ENCODE measurements at places on chromosomes 16 and 17.

DNA sequence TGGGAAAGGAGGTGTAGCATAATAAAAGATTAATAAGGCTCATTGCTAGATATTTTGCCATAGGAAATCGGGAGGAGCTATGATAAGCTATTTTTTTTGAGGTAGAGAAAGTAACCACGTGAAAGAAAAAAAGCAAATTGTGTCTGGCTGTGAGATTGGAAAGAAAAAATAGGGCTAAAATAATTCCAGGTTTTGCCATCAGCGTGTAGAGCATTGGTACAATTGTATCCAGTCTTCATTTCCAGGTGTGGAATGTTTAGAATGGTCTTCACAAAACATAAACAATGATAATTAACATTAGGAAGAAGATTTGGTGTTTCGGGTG lies 1.1 kb downstream of the TANC2 start:
- DNase-seq, result no peak

DNA sequence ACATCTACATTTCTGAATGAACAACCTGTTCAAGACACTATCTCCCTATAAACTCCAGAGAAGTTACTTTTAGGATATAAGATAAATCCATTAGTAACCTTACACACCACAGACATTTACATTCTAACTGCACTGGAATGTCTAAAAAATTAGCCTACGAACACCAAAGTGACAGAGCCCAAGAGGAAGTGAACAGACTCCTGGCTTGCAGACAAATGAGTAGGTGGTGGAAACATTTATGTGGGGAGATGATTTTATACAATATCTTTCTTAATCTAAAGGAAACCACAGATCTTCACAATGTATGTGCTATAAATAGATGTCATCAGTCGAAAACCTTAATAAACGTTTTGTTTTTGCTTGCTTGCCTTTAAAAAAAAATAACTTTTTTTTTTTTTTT lies 18.8 kb downstream of the ZNF652 start:
- DNase-seq, result no peak

DNA sequence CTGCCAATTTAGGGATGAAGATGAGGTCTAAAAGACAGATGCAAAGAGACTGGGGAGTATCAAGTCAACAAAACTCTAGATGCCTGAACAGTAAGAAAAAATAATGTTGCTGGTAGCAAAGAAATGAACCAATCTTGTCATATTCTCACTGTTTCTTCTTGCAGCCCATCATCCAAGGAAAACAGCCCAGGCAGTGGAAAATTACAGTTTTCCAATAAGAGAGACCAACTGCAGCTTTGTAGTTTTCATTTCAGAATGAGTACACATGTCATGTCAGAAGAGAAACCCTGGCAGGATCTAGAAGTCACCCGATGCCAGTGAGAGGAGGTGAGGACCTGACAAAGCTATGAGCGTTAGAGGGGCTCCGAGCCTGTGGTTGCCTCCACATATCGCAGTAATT lies 500.4 kb upstream of the PSMD7 start:
- DNase-seq, result no peak

DNA sequence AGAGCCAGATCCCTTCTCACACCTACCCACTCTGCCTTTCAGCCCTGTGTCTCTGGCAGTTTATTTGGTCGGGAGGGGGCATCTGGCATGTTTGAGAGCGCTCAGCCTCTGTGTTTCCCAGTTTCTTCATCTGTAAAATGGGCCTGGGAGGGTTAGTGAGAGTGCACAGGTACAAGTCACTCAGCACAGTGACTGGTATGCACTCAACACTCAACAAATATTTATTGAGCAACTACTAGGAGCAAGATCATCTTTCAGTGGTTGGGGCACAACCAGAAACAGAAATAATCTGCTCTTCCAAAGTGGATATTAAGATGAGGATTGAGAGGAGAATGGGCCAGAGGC lies 13.7 kb upstream of the SRCIN1 start:
- DNase-seq, result no peak

GRCh38 chr16:79168321-79168720 lies 432.2 kb downstream of the MAF start:
- DNase-seq, result no peak

DNA sequence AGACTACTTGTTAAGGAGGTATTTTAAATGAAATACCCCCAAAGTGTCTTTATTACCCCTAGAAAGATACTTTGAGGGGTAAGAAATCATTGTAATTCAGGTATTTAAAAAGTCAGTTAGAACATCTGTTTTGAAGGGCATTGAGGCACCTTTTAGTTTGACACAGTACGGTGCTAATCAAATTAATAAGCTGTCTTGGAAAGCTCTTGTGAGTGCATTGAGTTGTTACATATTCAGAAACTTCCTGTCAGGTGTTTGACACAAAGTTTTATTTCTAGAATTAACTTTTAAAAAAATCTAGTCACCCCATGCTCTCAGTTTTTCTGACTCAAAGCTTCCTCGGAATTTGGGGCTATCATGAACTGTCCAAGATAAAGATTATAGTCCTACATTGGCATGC lies 4.6 kb downstream of the RBBP6 start:
- DNase-seq, result no peak

GRCh38 chr16:57897053-57897784 lies 73.7 kb downstream of the CNGB1 start:
- DNase-seq, result no peak

GRCh38 chr17:46732754-46733398 lies 85.6 kb downstream of the WNT3 start:
- no peak for DNase-seq

- no peak for DNase-seq
Observed at GRCh38 chr17:66822009-66822408, 12.9 kb upstream of the CACNG5 start.

GRCh38 chr16:2496223-2497115 lies 17.3 kb upstream of the ATP6V0C start:
- DNase-seq, result no peak

DNA sequence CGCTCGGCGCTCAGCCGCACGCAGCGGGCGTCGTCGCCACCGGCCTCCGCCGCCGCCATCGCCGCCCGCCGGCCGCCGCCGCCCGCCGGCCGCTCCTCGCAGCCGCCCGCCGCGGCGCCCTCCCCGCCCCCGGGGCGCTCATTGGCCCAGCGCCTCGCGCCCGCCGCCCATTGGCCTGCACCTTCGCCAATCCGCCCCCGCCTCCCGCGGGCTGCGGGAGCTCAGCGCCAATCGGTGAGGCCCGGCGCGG lies at the start of gene PGP:
PGP (minus strand) TSS at position 122 of the 250 bp plus-strand sequence; CDS start at position 59, 63 bp downstream.
- no peak for DNase-seq

GRCh38 chr16:77584205-77584859 lies 138.0 kb upstream of the NUDT7 start:
- DNase-seq, result peak; percentile 34

DNA sequence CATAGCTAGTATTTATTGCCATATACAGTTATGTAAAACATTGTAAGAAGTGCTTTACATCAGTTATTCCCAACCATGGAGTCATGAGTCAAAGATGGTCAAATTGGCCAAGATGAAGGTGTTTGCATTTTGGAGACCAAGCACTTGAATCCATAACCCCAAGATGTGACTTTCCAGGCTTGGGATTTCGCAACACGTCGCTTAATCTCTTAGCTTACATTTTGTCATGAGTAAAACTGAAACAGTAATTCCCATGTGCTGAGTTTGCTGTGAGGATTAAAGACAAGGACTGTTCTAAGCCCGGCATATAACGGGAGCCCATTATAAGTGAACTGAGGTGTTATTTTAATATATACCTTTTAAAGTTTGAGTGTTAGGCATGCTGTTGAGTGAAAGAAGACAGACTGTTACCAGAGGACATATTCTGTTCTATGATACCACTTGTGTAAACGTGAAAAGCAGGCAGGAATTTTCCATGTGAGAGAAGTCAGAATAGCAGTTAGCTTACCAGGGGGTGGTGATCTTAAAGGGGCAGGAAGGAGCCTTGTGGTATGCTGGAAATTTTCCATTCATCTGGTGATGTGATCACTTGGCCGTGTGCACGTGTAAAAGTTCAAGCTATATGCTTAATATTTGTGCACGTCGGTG lies 484.9 kb downstream of the WWOX start:
- DNase-seq, result no peak

DNA sequence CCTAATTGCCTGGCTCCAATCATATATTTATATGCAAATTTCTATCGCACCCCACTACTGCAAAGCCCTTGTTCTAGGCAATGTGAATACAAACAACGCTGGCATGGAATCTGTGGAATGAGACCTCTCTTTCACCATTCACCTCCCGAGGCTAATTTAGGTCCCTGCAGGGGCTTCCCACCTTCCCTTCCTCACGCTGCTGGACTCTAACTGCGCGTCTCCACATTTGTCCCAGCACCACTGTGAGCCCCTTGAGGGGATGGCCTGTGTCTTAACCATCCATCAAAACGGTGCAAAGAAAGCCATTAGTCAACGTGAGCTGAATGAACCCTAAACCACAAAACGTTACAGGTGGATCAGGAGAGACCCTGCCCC lies 1.6 kb downstream of the TMEM114 start:
- DNase-seq, result no peak

- DNase-seq, result no peak
Observed at GRCh38 chr17:82384730-82385481, 13.3 kb downstream of the UTS2R start.

GRCh38 chr17:59415397-59415796 lies 83.9 kb downstream of the YPEL2 start:
- no peak for DNase-seq

- DNase-seq, result no peak
Observed at GRCh38 chr17:81419886-81420768, 24.9 kb downstream of the BAHCC1 start.

DNA sequence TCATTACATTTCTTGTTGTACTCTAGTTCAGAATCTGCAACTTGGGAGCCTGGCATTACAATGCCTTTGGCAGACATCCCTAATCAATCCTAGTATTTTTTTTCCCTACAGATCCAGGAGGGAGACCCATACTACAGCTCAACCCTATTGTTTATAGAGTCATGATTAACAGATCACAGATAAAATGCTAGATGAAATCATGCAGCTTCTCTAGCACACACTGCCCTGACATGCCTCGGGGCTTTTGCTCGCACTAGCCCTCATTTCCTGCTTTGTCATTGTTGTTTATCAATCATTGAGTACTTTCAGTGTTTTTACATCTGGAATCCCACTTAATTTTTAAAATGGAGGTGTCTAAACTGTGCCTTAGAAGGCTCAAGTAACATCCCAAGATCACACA lies 412.5 kb downstream of the CA10 start:
- DNase-seq, result no peak

- DNase-seq, result no peak
Observed at GRCh38 chr17:42249681-42250446, 26.3 kb downstream of the STAT5B start.

GRCh38 chr17:32123782-32124181 lies 18.5 kb upstream of the RHOT1 start:
- no peak for DNase-seq

GRCh38 chr16:17233318-17234002 lies 237.3 kb downstream of the XYLT1 start:
- DNase-seq, result no peak

GRCh38 chr16:88569614-88569984 lies 604 bp upstream of the ZC3H18 start:
- DNase-seq, result no peak

GRCh38 chr16:3993052-3993785 lies 112.7 kb upstream of the CREBBP start:
- no peak for DNase-seq

- no peak for DNase-seq
Observed at GRCh38 chr16:19959736-19960135, 75.1 kb upstream of the GPRC5B start.

GRCh38 chr16:86498671-86499439 lies 11.5 kb upstream of the FOXF1 start:
- no peak for DNase-seq

DNA sequence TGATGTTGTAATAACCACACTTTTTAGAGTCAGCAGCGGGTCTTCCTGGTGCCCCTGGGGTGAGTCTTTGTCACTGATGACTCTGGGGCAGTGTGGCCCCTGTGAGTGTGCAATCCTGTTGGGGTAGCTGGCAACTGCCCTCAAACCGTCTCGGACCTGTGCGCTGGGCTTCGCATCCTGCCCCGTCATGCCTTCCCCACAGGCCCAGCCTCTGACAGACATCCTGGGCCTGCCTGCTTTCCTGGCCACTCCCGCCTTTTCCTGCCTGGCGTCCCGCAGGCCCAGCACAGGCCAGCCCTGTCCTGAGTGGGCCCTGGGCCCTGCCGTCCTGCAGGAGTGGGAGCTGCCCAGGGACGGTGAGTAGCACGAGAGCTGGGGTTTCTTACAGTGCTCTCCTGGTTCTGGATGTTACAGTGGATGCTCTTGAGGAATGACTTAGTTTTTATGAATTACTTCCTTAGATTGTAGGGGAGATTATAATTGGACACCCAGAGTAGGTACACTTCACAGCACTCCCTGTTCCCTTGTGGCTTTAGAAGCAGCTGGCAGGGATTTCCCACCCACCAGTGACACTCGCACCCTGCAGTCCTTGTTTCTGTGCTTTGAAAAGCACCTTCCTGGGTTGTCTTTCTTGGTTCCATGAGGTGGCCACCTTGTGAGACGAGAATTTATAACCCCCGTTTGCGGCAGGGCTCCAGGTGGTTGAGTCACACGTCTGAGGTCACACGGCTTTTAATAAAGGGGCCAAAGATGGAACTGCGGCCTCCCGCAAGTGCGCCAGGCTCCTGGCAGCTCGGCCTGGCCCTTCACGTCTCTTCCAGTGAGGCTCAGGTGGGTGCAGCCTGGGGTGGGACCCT lies 50.0 kb upstream of the CAPN15 start:
- DNase-seq, result no peak

DNA sequence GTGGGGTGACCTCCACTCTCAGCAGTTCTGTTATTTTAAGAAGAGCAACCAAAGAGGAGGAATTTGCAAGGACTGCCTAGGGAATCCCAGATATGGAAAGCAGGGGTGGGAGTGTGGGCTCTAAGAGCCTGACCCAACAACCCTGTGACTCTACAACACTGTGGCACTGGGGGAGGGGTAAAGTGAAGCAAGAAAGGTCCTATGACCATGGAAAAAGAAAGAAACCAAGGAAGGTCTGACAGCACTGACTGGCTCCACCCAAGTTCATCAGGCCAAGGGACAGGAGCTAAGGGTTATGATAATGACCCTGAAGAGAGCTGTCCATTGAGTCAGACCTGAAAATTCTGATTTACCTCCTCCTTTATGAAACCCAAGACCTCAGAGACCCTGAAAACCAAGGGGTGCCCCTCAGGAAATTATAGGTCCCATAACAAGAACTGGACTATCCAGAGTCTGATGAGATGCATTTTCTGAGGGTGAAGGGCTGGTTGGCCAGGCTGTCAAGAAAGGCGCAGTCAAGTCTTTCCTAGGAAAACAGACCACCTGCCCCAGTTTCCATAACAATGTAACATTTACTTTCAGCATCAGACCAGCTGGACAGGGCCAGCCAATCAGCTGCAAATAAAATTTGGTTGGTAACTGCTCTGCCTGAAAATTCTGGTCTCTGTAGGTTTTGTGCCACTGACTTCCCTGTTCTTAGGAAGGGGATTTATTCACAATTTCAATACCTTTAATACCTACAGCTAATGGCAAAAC lies 53.8 kb upstream of the MTMR4 start:
- DNase-seq, result no peak

- DNase-seq, result peak; percentile 54
Observed at GRCh38 chr16:4426021-4426684, 485 bp downstream of the DNAJA3 start.

DNA sequence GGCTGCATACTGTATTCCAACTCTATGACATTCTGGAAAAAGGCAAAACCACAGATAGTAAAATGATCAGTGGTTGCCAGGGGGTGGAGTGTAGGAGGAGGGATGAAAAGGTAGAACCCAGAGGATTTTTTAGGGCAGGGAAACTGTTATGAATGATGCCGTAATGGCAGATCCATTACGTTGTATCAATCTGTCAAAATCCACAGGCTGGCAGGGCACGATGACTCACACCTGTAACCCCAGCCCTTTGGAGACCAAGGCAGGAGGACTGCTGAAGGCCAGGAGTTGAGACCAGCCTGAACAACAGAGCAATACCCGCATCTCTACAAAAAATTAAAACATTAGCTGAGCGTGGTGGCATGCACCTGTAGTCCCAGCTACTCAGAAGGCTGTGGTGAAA lies 91.8 kb downstream of the RMI2 start:
- no peak for DNase-seq
